ENCODE measurements at places on chromosomes 1 and 21. TPM values are rescaled to one million over a fixed set of nuclear protein-coding genes. Genes with fewer than 3 reads are reported as not detected.

DNA sequence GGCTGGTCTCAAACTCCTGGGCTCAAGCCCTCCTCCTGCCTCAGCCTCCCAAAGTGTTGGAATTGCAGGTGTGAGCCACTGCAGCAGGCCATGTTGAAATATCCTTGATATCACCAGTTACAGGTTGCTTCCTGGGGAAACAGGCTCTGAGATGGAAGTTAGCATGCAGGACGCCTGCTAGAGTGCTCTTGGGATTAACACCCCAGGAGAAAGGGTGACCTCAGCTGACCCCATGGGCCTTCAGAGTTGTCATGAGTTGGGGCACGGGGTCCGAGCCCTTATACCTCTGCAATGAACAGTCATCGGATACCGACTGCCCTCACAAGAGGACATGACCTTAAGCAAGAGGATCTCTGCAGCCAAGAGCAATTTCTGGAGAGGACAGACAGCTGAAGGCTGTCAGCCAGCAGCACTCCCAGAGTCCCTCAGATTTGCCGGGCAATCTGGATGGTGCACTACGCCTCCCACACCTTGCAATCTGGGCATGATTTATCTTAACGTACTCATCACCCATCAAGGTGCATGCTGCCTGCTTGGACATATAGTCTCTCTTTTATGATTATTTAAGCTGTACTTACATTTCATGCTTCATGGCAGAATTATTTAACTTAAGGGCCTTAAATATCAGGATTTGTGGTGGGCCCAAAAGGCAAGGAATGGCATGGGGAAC, 134.6 kb downstream of the ADSS2 start:
- DNase-seq: no peak
- H3K4me1 ChIP-seq: peaks cover 10% of the 10 kb centered on the region
- H3K36me3 ChIP-seq: no peaks in the 10 kb centered on the region
- no peaks in the 10 kb centered on the region for H3K27me3 ChIP-seq
- H3K27ac ChIP-seq: no peak overlapping the region

DNA sequence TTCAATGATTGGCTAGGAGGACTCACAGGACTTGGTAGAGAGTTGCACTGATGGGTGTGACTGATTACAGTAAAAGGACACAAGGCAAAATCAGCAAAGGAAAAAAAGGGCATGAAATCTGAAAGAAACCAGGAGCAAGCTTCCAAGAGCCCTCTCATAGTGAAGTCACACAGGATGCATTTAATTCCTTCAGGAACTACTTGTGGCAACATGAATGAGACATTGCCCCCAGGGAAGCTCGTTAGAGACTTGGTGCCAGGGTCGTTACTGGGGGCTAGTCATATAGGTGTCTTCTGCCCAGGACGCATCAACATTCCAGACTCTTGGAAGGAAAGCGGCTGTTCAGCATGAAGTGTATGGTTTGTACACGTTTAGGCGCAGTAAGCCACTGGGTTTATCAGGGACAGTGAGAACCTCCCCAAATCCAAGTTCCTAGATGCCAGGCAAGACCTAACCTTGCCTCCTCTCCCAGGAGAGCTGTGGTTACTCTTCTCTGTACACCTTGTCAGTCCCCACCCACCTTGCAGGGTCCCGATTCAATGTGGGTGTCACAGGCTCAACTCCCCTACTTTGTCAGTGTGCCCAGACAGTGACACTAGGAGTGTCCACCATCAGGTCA, 26.0 kb upstream of the C2CD2 start:
- peaks cover 11% of the 10 kb centered on the region for H3K36me3 ChIP-seq
- DNase-seq: no peak
- no peaks in the 10 kb centered on the region for H3K27me3 ChIP-seq
- H3K4me1 ChIP-seq: no peaks in the 10 kb centered on the region
- H3K27ac ChIP-seq: no peak overlapping the region

DNA sequence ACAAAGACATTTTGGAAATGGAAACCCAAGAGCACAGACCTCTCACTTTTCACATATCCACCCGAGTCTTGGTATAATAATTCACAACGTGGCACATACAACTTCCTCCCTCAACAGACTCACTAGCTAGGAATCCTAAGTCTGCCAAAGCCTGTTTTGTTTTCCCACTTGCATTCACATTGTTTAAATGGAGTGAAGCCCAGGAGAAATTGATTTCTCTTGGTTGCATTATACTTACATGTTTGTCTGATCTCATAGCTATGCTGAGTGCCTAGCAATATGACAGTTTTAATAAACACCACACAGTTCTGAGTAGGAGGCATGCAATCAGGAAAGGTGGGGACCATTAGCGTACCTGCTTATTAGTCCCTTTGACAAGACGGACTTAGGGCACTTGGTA, 348.6 kb upstream of the ADGRL4 start:
- no peaks in the 10 kb centered on the region for H3K36me3 ChIP-seq
- no peak for DNase-seq
- H3K27ac ChIP-seq: no peak overlapping the region
- no peaks in the 10 kb centered on the region for H3K27me3 ChIP-seq
- no peaks in the 10 kb centered on the region for H3K4me1 ChIP-seq
- H3K4me3 ChIP-seq: no peak overlapping the region

GRCh38 chr1:80837066-80837465, 963.7 kb upstream of the ADGRL2 start:
- H3K4me3 ChIP-seq: no peak overlapping the region
- H3K27ac ChIP-seq: no peak overlapping the region

- no peak for DNase-seq
- H3K4me3 ChIP-seq: no peak overlapping the region
- no peaks in the 10 kb centered on the region for H3K36me3 ChIP-seq
These were observed 39.2 kb downstream of the PROX1 start for GRCh38 chr1:214026985-214027384.

GRCh38 chr1:226211181-226211821, 12.2 kb upstream of the MIXL1 start:
- DNase-seq: no peak
- no peaks in the 10 kb centered on the region for H3K27me3 ChIP-seq
- H3K4me1 ChIP-seq: no peaks in the 10 kb centered on the region

GRCh38 chr1:109884242-109884891, 26.3 kb upstream of the CSF1 start:
- H3K27me3 ChIP-seq: no peaks in the 10 kb centered on the region
- H3K4me3 ChIP-seq: no peak overlapping the region
- no peak overlapping the region for H3K27ac ChIP-seq
- no peak for DNase-seq
- no peaks in the 10 kb centered on the region for H3K36me3 ChIP-seq
- peaks cover 4% of the 10 kb centered on the region for H3K4me1 ChIP-seq

GRCh38 chr1:207787776-207788175, 35.9 kb downstream of the CD46 start:
- no peaks in the 10 kb centered on the region for H3K27me3 ChIP-seq
- H3K36me3 ChIP-seq: peaks cover 18% of the 10 kb centered on the region
- H3K4me3 ChIP-seq: no peak overlapping the region
- DNase-seq: no peak
- H3K27ac ChIP-seq: no peak overlapping the region

DNA sequence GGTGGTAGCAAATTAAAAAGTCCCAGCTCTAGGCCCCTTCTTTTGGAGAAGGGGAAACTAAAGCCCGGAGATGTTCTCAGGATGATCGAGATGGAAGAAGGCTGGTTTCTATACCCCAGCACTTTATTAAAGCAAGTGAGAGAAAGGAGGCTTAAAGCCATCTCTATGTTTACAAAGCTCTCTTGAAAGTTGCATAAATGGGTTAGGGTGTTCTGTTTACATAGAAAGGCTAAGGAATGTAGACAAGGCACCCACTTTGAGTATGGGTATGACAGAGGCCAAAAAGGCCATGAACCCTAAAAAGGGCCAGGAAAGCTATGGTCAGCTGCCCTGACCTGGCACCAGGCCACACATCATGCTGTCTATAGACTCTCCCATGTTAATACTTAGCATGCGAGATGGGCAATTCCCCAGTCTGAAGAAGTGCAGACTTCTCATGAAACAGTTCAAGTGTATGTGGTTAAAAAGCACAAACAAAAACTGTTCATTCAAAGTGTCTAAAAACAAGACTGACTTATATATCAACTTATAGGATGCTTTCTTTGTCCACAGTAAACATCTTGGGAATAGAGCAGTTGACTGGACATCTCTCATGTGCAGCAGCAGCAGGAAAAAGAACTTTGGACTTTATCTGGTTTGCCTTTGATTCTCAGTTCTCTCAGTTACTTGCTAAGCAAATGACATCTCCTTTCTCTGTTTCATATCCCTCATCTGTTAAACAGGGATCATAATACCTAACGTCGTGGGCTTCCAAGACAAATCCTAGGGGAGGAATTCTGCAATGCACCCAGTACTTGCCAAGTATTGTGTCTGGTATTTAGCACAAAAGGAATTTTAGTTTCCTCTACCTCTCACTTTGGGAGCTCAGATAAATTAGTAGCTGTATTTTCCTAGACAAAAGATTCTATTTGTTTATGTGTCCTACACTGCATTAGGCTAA, 521.6 kb downstream of the PLPP3 start:
- no peak overlapping the region for H3K4me3 ChIP-seq
- DNase-seq: no peak
- no peaks in the 10 kb centered on the region for H3K36me3 ChIP-seq
- peaks cover 8% of the 10 kb centered on the region for H3K27me3 ChIP-seq

DNA sequence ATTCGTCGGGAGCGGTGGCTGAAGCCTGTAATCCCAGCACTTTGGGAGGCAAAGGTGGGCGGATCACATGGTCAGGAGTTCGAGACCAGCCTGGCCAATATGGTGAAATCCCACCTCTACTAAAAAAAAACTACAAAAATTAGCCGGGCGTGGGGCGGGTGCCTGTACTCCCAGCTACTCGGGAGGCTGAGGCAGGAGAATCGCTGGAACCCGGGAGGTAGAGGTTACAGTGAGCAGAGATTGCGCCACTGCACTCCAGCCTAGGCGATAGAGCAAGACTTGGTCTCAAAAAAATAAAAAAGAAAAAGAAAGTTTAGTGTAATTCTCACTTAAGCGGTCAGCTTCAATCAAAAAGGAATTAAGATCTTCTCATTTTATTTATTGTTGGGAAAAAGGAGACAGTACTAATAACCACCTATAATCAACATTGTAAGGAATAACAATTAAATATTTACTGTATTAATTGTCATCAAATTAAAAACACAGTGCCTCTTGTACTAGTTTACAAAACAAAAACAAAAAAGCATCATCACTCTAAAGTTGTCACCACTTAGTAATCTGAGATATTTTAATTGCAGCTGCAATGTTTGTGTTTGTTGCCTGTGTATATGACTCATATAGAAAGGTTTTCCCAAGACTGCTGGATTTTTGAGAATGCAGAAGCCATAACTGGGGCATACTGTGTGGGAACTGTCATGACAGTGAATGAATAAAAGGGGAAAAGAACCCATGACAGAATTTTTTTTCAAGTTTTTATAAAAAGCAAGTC, 3.7 kb downstream of the FBXO42 start:
- no peak for DNase-seq
- H3K36me3 ChIP-seq: peaks cover 7% of the 10 kb centered on the region
- H3K27ac ChIP-seq: no peak overlapping the region
- no peak overlapping the region for H3K4me3 ChIP-seq
- no peaks in the 10 kb centered on the region for H3K27me3 ChIP-seq

- H3K27me3 ChIP-seq: no peaks in the 10 kb centered on the region
- no peak overlapping the region for H3K27ac ChIP-seq
- no peak overlapping the region for H3K4me3 ChIP-seq
These were observed 56.7 kb downstream of the AKT3 start for GRCh38 chr1:243793298-243793697.

GRCh38 chr1:196462086-196462485, 146.2 kb downstream of the KCNT2 start:
- no peaks in the 10 kb centered on the region for H3K27me3 ChIP-seq
- no peak overlapping the region for H3K27ac ChIP-seq
- H3K4me1 ChIP-seq: no peaks in the 10 kb centered on the region
- no peak for DNase-seq
- no peak overlapping the region for H3K4me3 ChIP-seq

GRCh38 chr1:190608282-190608681, 130.6 kb upstream of the BRINP3 start:
- H3K27ac ChIP-seq: no peak overlapping the region
- no peaks in the 10 kb centered on the region for H3K36me3 ChIP-seq
- no peak overlapping the region for H3K4me3 ChIP-seq

DNA sequence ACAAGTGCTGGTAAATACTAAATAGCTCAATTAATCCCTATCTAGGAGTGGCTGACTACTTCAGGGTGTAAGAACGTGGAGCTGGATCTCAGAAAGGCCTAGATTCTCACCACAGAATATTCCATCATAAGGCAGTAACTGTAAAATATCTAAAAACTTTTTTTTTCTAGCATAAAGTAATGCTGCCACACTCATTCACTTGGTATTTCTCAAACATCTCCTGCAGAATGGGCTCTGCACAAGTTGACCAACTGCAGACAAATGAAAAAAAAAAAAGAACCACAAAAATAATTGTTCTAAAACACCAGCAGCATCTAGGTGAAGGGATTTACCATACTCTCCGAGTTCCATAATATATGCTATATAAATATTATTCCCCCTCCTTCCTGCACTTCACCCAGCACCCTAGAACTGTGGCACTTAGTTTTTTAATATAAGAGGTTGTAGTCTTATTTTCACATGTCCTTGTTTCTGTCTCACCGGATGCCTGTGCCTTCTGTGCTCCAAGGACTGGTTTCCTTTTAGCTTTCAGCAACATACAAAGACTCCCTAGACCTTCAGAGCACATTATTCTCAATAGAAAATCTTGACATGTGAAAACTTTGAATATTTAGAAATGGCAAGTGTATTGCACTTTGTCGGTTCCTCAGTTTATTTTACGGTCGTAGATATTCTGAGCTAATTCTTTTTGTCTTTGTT, 8.9 kb downstream of the VSIG8 start:
- peaks cover 27% of the 10 kb centered on the region for H3K4me1 ChIP-seq
- no peak overlapping the region for H3K27ac ChIP-seq
- H3K4me3 ChIP-seq: peak overlapping the region; percentile 81
- no peaks in the 10 kb centered on the region for H3K36me3 ChIP-seq
- DNase-seq: no peak

GRCh38 chr1:29966526-29967045, 730.3 kb downstream of the PTPRU start:
- no peak overlapping the region for H3K4me3 ChIP-seq
- H3K36me3 ChIP-seq: no peaks in the 10 kb centered on the region
- peaks cover 15% of the 10 kb centered on the region for H3K27me3 ChIP-seq
- H3K4me1 ChIP-seq: no peaks in the 10 kb centered on the region

- H3K27me3 ChIP-seq: peaks cover 25% of the 10 kb centered on the region
- H3K4me3 ChIP-seq: no peak overlapping the region
- H3K27ac ChIP-seq: peak overlapping the region; percentile 50
- peaks cover 2% of the 10 kb centered on the region for H3K4me1 ChIP-seq
These were observed 2.5 kb upstream of the BMP8A start for GRCh38 chr1:39488793-39489566.

- H3K27ac ChIP-seq: no peak overlapping the region
- no peak overlapping the region for H3K4me3 ChIP-seq
- H3K27me3 ChIP-seq: peaks cover 26% of the 10 kb centered on the region
- DNase-seq: no peak
These were observed 54.2 kb upstream of the RGS7 start for GRCh38 chr1:241411056-241411775.

Gene CLDN17
- total RNA-seq: not detected

Gene CELA3B
- total RNA-seq: not detected

Gene PROK1
- not detected for total RNA-seq

Gene UBL4B
- total RNA-seq: not detected

Gene TRIM46
- total RNA-seq: 4.9 TPM

Gene SPATA17
- total RNA-seq: not detected

All from activated naive CD8-positive, alpha-beta T cell treated with anti-CD3 and anti-CD28 coated beads for 36 hours (primary cell).